ENCODE measurements at places on chromosomes 5 and 9.

GRCh38 chr5:54678737-54679136 lies 161.2 kb downstream of the SNX18 start:
- no peak for DNase-seq

GRCh38 chr5:174293481-174293880 lies 248.0 kb downstream of the NSG2 start:
- DNase-seq: no peak

DNA sequence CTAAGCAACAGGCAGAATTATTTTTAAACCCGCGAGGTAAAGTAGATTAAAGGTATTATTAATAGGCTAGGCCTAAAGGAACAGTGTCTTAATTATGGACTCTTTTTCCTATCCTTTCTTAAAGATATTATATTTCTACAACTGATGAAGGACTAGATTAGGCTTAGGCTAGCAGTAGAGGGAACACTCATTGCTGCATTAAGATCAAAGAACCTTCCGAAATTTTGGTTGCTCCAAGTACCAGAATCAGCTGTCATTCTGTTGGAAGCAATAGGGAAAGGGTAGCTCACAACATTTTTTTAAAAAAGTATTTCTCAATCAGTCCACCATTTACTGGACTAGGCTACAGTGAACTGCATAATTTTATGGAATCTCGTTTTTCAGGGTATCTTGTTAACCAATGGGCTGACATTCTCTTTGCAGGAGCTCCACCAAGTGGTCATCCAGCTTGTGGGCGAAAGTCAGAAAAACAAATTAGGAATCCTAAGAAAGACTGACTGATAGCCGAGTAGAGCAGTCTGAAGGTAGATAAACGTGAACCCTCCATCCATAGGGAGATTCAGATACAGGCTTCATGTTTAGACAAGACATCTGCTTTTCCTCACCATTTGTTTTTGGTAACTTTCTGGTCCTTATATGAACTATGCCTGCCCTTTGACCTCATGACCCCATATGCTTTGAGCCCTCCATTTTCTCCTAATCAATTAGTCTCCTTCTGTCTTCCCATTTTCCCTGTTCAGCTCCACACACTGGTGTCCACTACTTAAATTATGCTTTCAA lies 103.6 kb upstream of the CHD1 start:
- DNase-seq: no peak

DNA sequence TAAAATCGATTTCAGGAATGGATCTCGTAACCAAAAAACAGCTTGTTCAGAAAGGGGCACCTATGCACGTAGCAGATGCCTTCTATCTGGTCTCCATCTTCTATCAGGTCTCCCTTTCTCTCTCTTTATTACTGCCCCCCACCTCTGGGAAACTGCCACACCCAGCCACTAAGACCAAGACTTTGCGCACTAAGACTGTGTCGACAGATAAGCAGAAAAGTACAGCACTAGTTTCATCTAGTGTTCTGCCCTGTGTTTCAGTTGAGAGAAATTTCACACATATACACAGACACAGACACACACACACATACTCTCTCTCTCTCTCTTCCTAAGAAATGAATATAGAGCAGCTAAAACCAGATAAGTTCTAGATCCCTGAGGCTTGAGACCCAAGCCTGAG lies 210.1 kb upstream of the MAP3K1 start:
- DNase-seq: no peak

GRCh38 chr5:124652514-124652819 lies 94.0 kb downstream of the ZNF608 start:
- no peak for DNase-seq

GRCh38 chr5:39717176-39717897 lies 292.6 kb upstream of the DAB2 start:
- no peak for DNase-seq

DNA sequence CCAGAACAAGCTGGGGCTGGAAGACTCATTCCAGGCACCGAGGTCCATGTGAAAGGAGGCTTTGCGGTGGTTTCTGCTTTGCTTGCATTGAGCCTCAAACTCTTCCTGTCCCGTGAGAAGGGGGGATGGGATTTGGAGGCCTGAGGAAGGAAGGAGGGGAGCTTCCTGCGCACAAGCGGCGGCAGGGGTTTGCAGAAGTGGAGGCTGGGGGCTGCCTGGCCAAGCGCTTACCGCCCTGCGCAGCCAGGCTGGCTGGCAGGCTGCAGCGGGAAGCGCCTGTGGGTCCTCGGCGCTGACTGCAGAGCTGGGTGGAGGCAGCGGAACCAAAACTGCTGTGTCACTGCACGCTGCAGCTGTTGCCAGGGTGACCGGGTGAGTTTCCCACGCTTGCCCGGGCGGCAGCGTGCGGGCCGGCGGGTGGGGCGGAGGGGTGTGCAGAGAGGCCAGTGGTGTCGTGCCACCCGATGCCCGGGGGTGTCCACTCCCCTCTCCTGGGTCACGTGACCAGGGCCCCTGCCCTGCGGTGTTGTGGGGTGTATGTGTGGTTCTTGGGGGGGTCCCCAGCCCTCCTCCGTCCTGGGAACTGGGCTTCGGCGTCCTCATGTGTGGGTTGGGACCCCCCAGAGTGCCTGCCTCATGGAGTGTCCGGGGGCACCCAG lies 81.0 kb downstream of the RXRA start:
- peak; percentile 58 for DNase-seq

- DNase-seq: no peak
Measured at GRCh38 chr5:172245703-172246125, 37.9 kb downstream of the UBTD2 start.

DNA sequence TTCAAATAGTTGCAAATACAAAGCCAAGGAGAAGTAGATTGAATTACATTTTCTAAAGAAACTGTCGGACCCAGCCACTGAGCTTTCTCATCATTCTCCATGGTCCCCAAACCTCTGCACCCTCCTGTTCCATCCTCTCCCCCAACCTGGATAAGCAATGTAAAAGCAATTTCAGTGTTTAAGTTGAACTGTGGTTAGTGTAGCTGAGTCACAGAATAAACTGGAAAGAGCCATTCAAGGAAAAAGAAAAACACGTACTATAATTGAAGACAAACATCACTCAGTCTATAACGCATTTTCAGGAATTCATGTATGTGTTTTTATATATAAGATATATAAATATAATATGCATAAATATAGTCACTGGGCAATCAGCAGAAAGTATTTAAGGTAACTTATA lies 54.1 kb upstream of the TMEM161B start:
- no peak for DNase-seq

DNA sequence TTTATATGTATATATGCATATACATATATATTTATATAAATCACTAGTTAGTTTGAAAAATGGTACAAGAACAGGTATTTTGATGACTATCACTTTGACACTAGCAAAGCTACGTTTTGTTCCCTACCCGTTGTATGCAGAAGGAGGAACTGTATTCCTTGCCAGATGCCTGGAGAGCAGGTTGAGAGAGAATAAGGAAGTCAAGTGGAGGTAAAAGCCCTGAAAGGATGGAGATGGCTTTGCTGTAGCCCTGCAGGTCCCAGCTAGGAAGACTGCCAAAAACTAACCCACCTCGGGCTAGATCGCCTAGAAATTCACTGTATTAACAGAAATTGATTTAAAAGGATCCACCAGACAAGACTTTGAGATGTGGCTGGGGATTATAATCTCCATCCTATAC lies 229.3 kb downstream of the RFX3 start:
- DNase-seq: no peak

GRCh38 chr5:17882760-17883488 lies 248.7 kb downstream of the TAF11L14 start:
- no peak for DNase-seq

DNA sequence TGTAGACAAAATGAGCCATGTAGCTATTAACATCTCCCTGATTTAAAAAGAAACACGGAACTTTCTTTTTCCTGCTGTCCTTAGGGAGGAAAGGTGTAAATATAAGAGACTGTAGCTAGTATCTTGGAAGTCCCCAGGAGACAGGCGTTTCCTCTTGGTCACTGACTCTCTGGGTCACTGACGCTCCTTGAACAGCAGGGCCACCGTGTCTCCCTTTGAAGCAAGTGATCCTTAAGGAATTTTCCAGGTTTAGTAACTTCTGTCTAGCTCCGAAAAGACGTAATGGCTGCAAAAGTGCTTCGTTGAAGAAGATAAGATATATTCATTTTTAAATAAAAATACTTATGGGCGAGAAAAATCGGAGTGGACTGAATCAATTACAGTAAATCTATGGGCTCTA lies 745 bp upstream of the CLTA start:
- DNase-seq: no peak

GRCh38 chr9:127121628-127122175 lies 733 bp downstream of the ANGPTL2 start:
- DNase-seq: no peak

DNA sequence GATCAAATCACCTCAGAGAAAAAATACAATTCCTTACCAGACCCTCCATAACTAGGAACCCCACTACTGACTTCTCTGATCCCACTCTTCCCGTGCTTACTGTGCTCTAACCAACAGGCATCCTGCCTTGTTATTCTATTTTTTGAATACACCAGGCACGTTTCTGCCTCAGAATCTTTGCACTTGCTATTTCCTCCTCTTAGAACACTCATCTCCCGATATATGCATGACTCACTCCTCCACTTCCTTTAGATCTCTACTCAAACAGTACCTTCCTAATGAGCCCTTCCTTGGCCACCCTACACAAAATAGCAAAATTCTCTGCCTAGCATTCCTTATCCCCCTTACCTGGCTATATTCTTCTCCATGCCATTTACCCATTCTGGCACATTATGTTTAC lies 43.9 kb downstream of the MAPKAP1 start:
- DNase-seq: no peak

- no peak for DNase-seq
Measured at GRCh38 chr5:66415208-66415607, 181.0 kb upstream of the MAST4 start.

DNA sequence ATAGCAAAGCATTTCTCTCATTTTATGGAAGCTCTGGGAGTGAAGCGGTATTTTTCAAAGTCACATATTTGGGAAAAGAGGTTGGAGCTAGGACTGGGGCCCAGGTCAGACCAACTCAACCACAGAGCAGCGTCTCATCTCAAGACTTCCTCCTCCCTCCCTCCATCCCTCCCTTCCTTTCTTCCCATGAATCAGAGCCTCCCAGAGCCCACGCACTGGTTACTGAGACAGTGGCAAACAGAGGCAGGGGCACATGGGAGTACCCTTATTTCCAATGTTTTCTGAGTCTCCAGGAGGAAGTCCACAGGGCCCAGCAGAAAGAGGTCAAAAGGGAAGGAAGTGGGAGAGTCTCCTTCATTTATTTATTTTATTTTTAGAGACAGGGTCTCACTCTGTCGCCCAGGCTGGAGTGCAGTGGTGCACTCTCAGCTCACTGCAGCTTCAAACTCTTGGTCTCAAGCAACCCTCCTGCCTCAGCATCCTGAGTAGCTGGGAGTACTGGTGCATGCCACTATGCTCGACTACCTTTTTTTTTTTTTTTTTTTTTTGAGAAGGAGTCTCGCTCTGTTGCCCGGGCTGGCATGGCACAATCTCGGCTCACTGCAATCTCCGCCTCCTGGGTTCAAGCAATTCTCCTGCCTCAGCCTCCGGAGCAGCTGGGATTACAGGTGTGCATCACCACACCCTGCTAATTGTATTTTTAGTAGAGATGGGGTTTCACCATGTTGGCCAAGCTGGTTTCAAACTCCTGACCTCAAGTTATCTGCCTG lies 52.5 kb upstream of the CDKN2AIPNL start:
- no peak for DNase-seq

GRCh38 chr5:167241436-167242067 lies 1049.9 kb upstream of the WWC1 start:
- DNase-seq: no peak

DNA sequence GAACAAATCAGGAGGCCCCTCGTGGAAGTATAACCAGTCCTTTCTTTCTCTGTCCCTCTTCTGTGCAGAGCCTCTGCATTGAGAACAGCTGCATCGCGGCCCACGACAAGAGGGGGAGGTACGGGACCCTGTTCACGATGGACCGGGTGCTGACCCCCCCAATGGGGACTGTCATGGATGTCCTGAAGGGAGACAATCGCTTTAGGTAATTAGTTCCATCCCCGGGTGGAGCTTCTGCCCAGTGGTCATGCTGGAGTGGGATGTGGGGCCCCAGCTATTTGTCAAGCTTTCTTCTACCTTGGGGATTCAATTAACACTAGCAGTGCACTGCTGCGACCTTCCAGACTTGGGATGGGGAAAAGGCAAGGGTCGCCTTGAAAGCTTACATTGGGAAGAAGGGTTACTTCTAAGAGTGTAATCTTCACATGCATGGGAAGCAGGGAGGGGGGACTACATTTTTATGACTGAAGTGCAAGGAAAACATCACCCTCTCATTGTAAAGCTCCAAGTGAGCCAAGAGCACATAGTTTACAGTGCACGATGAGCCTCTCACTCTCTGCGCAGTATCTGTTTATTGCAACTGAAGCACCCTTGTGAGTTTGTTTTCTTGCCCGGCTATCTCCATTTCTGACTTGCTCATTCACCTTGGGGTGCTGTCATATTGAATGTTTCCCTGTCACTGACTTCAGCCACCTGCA lies 27.0 kb downstream of the TGFBI start:
- no peak for DNase-seq

Data from T follicular helper cell (primary cell).